Stimulated activated CD4-positive, alpha-beta T cell treated with anti-CD3 and anti-CD28 coated beads, TNF-alpha, amount 100 ng/mL, for 1 hour (primary cell): ENCODE measurements at places on chromosomes 6 and 20.

- DNase-seq = no peak
These were observed 125.0 kb upstream of the CD93 start for GRCh38 chr20:23211164-23211563.

GRCh38 chr6:15897063-15897876, 231.6 kb upstream of the MYLIP start:
- no peak for DNase-seq

DNA sequence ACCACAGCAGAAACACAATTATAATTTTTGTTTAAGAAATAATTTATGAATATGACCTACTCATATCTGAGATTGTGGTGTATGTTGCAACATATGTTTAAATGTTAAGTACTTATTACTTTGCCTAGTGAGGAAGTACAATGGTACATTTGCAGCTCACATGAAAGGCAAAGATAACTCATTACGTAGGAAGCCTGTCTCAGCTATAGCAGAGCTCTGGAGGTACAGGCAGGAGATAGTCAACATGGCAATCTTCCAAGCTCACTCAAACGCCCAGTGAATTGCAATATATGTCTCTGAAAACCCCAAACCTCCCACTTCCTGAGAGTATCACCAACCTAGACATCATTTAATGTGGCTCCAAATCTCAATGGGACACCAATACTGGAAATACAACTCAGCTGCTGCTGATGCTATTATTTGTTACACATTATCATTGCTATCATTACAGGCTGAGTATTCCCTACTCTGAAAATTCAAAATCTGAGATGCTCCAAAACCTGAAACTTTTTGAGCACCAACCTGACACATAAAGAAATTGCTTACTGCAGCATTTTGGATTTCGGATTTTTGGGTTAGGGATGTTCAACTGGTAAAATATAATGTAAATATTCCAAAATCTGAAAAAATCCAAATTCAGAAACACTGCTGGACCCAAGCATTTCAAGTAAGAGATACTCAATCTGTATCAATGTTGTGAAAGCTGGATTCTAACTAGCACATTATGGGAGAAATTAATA, 25.1 kb upstream of the GSTA4 start:
- no peak for DNase-seq

DNA sequence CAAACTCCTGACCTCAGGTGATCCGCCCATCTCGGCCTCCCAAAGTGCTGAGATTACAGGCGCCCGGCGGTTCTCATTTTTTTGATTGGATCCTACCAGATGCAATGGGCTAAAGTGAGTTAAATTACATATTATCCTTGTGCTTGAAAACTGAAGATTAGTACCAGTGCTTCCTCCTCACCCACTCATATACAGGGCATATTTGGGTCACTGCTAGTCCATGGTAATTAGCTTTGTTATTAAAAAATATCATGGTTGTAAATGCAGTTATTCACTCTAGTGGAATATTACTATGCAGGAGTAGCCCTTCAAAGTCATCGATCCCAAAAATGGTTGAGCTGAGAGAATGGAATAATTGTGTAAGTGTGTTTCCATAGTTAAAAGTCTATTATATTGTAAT, 26.5 kb downstream of the ZNF292 start:
- DNase-seq = no peak

DNA sequence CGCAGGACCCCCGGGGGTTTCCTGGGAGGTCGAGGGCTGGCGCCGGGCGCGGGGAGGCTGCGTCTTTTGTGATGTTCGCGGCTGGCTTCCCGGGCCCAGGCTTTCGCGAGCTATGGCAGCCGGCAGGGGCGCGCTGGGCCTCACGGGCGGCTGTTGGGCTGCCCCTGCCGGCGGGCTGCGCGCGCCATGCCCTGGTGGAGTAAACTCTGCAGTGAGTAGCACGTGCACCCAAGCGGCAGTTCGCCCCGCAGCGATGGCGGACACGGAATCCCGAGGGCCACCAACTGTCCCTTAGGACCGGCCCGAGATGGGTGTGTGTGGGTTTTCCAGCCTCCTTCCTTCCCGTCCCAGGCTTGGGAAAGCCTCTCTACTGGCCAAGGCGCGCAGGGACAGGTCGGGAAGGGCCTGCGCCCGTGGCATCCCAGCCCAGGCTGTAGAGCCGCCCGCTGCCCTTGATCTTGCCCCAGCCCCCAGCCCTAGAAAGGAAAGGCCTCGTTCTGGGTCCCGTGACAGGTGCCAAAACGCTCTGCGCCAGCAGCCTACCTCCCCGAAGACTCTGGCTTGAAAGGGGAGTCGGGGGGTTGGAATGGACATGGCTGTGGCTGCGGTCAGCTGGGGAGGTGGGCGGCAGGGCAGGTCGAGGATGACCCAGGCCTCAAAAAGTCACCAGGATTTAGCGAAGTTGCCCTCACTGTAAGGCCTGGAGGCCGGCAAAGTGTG, 49.7 kb downstream of the ZBTB2 start:
- DNase-seq = no peak

GRCh38 chr20:54140927-54141566, 32.7 kb downstream of the CYP24A1 start:
- DNase-seq = no peak

- DNase-seq = no peak
These were observed 130.4 kb upstream of the AFDN start for GRCh38 chr6:167696296-167696695.

DNA sequence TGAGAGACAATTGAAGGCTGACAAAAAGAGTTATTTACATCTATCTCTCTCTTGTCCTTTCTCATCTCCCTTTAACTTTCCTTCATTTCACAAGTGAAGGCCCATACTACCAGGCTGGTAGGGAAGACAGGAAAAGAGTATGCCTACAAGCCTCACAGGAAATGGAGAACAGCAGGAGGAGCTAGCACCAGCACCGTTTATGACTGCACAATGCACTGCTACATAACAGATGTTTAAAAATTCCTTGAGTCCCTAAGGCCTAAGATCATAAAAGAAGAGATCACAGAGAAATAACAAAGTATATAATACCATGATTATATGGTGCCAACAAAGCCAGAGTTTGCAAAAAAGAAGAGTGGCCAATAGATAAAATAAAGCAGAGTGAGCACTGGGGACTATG, 194.8 kb downstream of the UNC5CL start:
- DNase-seq = no peak

GRCh38 chr6:108665495-108666196, 104.9 kb downstream of the FOXO3 start:
- no peak for DNase-seq

DNA sequence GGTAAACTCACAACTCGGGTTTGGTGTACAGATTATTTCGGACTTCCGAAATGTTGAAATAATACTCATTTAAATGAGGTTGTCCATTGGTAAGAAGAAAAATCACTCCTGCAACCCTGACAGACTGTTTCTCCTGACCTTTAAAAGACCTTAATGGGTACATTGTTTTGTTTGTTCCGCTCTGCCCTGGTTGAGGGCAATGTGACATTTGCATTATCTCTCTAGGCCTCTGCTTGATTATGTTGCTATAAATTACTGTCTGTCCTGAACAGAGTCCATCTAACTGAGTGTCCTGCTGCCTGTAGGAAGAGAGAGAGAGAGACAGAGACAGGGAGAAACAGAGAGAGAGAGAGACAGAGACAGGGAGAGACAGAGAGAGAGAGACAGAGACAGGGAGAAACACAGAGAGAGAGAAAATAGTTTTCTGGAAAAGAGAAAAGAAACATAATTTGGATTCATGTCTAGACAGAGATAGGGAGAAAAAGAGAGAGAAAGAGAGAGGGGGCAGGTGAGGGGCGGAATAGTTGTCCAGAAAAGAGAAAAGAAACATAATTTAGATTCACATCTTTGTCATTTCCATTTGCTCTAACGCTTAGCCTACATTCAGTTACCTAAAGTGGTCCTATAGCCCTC, 83.2 kb downstream of the SHLD1 start:
- no peak for DNase-seq

DNA sequence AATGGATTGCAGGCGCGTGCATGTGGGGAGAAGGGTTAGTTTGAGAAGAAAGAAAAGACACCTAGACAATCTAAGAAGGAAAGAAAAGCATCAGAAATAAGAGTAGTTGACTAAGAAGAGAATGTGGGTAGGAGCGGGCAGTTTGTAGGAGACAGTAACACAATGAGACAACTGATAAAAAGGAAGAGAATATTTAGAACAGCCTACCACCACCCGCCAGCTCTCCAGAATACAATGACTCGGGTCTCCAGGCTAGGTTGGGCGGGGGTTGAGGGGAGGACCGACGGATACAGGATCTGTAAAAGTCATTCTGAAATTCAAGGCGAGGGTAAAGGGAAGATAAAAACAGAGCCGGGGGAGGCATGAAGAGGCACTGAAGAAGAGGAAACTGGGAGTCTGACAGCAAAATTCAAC, 712 bp downstream of the ABHD16A start:
- DNase-seq = no peak

GRCh38 chr6:94133106-94133505, 713.7 kb upstream of the EPHA7 start:
- no peak for DNase-seq

DNA sequence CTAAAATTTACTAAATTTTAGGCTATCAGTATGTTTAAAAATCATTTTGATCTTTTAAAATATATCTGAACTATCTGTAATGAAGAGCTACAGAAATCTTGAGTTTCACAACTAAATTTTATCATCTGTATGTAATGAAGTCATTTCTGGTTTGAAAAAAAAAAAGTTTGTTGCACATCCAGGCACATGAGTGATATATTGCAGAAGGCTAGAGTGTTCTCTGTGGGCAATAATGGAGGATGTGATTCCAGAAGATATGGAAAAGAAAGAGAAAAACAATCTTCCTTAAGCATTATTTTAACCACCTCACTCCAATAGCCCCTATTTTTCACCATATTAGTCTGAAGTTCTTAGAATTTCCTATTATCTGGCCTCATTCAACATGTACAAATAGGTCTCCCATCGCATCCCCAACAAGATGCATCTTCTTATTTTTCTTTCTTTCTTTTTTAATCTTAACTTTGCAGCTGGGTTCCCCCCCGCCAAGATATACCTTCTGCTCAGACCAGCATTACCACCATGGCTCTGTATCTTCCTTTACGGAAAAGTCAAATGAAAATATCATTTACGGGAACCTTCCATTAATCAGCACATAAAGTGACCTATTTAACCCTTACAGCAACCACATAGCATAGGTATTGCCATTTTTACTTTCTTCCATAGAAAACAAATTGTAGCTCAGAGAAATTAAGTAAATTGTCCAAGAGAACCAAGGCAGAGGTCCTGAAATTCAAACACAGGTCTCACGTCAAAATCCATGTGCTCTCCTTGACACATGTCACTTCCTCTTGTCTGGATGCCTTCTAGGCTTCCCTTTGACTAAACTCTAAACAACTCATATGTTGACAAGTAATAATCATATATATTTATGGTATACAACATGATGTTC, 116.9 kb downstream of the KIF13A start:
- DNase-seq = no peak

DNA sequence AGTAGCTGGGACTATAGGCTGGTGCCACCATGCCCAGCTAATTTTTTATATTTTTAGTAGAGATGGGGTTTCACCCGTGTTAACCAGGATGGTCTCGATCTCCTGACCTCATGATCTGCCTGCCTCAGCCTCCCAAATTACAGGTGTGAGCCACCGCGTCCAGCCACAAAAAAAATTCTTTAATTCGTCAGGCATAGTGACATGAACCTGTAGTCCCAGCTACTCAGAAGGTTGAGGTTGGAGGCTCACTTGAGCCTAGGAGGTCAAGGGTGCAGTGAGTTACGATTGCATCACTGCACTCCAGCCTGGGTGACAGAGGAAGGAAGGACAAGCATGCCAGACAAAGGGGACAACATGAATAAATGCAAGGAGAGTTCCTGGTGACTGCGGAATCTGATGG, 19.5 kb upstream of the ASXL1 start:
- DNase-seq = no peak

DNA sequence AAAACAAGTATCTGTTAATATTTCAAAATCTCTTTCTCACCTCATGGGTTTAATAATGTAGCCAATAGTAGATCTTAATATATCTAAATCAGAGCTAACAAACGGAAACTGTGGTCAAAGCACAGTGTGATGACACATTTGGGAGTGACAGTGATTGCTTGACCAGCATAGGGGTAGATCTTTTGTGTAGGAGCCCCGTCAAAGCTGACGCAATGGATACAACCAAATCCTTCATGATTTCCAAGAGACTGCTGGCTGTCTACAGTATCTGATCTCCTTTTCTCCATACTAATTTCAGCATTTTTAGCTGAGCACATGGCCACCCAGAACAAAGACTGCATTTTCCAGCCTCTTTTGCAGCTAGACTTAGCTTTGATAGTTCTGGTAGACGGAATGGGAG, 299.3 kb upstream of the ECI2 start:
- no peak for DNase-seq

DNA sequence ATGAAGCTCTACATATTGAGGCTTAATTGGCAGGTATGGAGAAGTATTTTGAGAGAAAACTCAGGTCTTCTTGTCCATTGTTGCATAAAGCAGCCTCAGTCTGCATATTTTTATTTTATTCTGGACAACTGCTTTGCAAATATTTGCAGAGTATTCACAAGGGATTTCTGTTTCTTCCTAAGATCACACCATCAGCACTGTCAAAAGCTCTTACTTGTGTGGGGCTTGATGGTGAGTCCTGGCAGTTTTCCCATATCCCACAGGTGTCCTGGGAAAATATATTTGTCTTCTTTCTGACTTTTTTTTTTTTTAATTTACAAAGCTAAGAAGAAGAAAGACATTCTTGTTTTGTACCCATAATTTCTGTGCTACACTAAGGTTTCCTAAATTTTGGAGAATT, 16.9 kb upstream of the MLIP start:
- DNase-seq = no peak

- no peak for DNase-seq
These were observed 130.8 kb downstream of the SCAF8 start for GRCh38 chr6:154864066-154864430.

DNA sequence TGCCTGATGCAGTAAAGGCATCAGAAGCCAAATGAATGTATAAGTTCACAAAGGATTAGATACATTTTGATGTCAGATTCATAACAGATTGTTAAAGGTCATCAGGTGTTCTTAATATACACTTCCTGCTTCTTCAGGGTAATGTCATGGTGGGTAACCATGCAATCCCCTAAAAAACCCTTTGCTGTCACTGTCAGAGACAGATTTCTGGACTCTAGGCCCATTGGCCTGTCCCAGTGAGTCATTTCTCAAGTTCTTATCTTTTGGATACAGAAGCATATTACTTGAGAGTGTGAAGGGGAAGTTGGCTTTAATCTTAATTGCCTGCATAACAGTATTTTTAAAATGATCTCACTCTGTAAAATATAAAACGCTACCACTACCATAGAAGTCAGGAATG, 895.6 kb upstream of the MAP3K7 start:
- no peak for DNase-seq
